ENCODE measurements at places on chromosomes 6 and 20.

DNA sequence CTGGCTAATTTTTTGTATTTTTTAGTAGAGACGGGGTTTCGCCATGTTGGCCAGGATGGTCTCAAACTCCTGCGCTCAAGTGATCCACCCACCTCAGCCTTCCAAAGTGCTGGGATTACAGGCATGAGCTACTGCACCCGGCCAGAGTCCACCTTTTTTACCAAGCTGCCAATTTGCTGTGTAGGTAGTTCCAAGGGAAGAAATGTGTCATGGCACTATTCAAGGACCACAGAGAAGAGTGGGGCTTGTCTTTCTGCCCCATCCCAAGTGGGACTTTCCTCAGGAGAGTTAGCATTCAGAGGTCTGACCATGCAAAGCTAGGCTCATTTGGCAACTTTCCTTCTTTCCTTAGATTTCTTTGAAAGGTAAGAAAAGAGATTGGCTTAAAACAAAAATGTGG lies 111.9 kb upstream of the TRAF3IP2 start:
- no peak for DNase-seq

- DNase-seq: no peak
Measured at GRCh38 chr6:10424040-10424439, 9.2 kb upstream of the TFAP2A start.

DNA sequence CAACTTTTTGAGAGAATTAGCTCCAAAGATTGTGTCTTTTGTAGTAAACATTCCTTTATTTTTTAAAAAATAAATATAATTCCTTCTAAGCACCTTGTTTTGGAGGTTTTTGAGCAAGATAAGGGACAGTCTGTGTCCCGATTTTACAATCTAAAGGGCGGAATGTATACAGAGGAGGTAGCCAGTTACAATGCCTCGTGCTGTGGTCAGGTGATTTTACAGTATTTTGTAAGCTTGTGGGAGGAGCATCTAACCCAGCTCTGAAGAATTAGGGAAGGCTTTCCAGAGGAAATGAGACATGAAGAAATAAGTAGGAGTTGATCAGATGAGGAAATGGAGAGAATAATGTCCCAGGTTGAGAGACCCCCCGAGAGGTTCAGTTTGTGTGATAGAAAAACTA lies 1.3 kb downstream of the HINT3 start:
- DNase-seq: peak; percentile 90

DNA sequence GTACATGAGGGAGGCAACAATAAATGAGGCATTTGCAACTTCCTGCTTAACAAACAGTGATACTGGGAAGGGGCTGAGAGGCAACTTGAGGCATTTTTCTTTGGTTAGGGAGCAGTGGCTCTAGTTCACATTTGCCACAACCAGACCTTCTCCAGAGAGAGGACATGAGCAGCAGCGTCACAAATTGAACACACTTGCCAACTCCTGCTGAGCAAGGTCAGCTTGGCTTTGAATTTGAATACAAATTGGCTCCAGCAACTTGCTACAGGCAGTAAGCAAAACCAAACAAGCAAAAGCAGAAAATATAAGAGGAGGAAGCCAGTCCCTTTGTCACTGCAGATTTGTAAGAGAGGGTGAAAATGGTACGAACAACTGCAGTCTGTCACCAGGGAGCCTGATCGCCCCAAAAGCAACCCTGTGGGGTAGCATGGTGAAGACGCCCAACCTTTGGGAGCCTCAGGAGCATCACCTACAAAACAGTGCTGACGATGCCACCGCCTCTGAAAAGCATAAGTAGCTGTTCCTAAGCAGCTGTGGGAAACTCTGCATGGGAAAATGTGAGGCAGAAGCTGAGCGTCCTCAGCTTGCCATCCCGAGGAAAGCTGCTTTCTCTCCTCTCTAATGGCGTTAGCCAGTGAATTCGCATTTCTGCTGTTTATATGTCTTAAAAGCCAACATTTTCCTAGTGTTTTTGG lies 378.7 kb downstream of the RNGTT start:
- no peak for DNase-seq

DNA sequence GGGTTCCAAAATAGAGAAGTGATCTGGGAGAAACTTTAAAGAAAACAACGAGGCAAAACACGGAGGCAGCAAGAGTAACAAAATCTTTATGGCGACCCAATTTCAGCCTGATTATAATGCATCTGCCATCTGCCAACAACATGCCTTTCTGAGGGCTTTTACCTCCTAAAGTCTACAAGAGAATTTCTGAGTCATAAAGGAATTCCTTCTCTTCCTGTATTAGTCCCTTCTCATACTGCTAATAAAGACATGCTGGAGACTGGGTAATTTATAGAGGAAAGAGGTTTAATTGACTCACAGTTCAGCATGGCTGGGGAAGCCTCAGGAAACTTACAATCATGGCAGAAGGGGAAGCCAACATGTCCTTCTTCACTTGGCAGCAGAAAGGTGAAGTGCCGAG lies 226.6 kb downstream of the HACE1 start:
- DNase-seq: peak; percentile 43

DNA sequence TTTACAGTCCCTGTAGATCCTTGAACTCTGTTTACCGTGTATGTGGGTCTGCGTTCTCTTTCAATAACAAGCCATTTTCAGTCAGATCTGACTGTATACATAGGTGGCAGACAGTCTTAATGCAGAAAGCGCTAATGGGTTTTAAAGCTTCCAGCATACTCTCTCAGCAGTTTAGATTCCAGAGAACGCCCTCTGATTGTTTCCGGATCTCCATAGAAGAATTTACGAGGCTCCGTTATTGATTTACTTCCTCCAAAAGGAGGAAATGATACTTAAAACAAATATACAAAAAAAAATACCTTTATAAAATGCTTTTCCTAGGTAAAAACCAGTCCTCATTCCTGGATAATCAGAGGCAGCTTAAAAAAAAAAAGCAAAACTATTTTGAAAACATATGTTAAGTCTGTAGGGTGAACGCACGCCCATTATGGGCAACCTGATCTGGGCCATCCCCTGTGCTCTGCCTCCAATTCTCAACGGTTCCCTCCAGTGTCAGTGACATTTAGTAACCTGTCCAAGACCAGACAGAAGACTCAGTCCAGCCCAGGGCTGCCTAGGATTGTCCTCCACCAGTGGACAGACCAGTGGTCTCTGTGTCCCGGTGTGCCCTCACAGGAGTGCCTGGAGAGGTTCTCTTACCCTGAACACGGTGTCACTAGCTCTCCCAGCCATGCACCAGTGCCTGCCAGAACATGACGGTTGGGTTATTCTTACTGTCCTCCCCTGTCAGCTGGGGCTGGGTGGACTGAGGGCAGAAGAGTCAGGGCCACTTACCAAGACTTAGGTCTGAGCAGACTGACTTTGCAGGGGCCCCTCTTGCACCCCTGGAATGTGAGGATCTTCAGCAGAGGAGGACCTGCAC lies 217.3 kb downstream of the ARID1B start:
- no peak for DNase-seq

- no peak for DNase-seq
Measured at GRCh38 chr6:170532867-170533488, 20.1 kb downstream of the PSMB1 start.

- no peak for DNase-seq
Measured at GRCh38 chr20:1818895-1819294, 76.3 kb upstream of the SIRPA start.

DNA sequence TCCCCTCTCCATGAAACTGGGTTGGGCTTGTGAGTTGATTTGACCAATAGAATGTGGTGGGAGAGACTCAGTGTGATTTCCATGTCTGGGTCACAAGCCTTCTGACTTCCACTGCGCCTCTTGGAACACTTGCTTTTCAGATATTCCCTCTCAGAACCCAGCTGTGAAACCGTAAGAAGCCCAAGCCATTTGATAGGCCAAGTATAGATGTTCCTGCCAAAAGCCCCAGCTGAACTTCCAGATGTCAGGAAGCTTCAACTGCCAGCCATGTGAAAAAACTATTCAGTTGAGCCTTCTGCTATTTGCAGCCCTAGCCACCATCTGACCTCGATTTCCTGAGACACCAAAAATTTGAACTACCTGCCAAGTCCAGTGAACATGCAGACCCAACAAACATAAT lies 387.8 kb upstream of the GJE1 start:
- DNase-seq: no peak

DNA sequence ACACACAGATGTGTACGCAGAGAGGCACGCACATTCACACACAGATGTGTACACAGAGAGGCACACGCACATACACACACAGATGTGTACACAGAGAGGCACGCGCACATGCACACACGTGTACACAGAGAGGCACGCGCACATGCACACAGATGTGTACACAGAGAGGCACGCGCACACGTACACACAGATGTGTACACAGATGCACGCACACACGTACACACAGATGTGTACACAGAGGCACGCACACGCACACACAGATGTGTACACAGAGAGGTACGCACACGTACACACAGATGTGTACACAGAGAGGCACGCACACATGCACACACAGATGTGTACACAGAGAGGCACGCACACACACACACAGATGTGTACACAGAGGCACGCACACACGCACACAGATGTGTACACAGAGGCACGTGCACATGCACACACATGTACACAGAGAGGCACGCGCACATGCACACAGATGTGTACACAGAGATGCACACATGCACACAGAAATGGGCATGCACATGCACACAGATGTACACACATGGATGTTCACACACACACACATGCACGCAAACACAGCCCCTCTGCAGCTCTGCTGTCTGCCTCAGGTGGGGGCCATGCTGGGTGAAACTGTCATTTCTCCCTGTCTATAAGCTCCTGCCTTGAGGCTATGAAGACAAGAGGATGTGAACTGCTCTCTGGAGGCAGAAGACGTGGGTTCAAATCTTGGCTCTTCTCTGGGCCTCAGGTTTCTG lies 14.3 kb upstream of the MYT1 start:
- DNase-seq: no peak

DNA sequence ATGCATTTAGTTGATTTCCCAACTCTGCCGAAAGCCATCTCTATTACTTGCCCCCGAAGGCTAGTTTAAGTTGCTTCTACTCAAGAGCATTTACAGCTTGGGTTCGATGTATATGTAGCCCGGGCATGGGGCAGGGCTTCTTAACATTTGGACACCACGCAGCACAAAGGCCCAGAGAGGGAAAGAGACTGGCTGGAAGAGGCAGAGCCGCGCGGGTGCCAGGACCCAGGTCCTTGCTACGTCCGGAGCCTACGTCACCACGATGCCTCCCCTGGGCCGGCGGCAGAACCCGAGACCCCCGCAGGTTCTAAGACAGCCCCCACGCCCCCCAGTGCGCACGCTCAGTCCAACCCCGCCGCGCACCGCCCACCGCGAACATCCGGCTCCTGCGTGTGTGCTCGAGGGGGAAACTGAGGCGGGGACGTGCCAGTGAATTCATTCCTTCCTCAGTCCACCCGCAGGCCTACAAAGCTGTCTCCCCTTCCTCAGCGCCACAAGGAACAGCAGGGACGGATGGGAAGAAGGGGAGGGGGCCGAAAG lies 367 bp upstream of the PCIF1 start:
- peak; percentile 53 for DNase-seq

GRCh38 chr6:106792536-106793236 lies 163.3 kb downstream of the QRSL1 start:
- DNase-seq: no peak

- no peak for DNase-seq
Measured at GRCh38 chr20:60589623-60590022, 631.4 kb downstream of the CDH26 start.

- no peak for DNase-seq
Measured at GRCh38 chr6:157496534-157497095, 115.6 kb downstream of the ZDHHC14 start.

GRCh38 chr6:20711518-20711917 lies 177.3 kb downstream of the CDKAL1 start:
- peak; percentile 45 for DNase-seq

- peak; percentile 75 for DNase-seq
Measured at GRCh38 chr6:163355426-163355991, 59.0 kb upstream of the QKI start.

- no peak for DNase-seq
Measured at GRCh38 chr6:106925948-106926347, 48.6 kb downstream of the CD24 start.

DNA sequence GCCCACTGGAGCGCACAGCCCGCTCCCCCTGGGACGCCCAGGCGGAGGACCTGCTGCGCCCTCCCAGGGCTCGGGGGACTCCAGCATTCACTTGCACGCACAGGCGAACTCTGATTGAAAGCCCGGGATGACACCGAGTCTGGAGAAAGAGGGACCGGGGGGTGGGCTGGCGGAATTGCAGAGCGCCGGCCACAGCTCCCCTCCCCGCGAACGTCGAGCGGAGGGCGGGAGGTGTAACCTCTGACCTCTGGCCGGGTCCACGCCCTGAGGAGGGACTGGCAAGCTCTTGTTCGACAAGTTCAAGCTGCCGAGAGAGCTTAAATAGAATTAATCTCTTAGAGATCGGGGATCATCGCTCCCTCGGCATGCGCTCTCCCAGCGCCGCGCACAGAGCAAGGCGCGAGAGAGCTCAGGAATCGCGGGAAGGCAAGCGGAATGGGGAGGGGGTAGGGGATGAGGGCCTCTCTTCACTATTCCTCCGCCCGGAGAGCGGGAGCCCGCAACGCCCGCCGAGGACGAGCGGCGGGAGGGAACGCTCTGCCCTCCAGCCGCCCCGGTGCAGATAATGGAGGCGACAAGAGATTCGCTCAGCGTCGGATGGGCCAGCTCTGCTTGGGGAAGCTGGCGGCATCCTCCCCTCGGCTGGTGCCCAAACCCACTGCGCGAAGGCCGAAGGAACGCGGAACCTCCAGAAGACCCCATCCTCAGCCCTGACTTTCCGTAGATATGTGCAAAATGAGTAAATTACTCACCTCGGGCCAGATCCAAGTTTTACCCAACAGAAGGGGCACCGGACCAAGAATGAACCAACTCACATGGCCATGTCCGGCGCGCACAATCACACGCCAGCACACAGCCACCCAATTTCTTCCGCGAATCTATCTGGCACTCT lies 761 bp upstream of the NR2E1 start:
- DNase-seq: no peak

- DNase-seq: no peak
Measured at GRCh38 chr20:49444553-49444990, 37.9 kb downstream of the KCNB1 start.

DNA sequence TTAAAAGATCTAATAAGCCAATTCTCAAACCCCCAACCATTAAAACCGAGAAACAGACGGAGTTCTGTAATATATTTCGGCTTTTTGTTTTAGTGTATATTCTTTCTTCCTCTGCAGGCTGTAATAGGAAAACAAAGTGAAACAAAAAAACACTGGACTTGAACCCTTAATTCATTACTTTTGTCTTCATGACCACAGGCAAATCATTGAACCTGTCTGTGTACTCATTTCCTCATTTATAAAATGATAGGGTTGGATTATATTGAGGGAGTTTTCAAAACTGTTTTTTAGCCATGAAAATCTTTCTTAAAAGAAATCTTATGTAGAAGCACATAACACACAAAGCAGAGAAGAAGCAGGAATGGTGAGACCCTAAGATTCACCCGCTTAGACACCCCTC lies 278.8 kb downstream of the CD83 start:
- DNase-seq: no peak

Data from NCI-H226 (cell line).